Upper lobe of right lung (tissue), 1 donor: ENCODE measurements at places on chromosomes 2 and 18. TPM values are rescaled to one million over a fixed set of nuclear protein-coding genes. Genes with fewer than 3 reads are reported as not detected.

EVA1A gene
- 41.9 TPM for total RNA-seq

GRCh38 chr2:172445851-172446250, 18.5 kb downstream of the ITGA6 start:
- DNase-seq = no peak

DNA sequence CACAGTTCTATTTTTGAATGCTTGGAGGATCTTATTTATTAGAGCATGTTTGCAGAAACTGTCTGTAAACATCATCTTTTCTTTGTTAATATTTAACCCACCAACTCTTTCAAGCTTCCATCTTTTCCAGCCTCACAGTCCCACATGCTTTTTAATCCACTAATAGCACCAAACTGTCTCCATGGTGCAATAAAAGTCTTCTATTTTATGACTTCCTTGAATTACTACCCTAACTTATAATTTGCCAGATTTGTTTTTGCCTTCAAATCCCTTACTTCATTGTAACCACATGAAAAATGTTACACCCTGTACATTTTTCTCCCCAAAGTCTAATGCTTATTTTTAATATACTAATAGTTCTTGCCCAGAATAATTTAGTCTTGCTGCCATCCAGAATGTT, 792.6 kb downstream of the PLCL1 start:
- no peak for DNase-seq

DNA sequence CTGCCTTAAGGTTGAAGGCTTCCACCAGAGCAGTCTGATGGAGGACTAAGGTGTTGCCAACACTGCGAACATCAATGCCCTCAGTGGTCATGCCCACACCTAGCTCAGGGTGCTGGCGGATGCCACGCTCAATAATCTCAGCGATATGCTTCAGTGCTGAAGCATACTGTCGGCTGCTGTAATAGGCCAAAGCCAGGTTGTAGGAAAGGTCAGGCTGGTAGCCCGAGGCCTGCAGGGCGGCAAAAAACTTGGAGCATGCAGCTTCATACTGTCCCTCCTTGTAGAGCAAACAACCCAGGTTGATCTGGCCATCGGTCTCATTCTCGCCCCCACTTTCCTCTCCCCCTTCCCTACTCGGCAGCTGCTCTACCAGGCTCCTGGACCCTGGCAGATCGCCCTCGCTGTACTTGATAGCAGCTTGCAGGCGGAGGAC, 159.4 kb downstream of the AGPS start:
- DNase-seq = no peak

- no peak for DNase-seq
These were observed 136.1 kb downstream of the PARD3B start for GRCh38 chr2:204681412-204681811.

GRCh38 chr2:19538411-19538963, 180.1 kb upstream of the OSR1 start:
- no peak for DNase-seq

DNA sequence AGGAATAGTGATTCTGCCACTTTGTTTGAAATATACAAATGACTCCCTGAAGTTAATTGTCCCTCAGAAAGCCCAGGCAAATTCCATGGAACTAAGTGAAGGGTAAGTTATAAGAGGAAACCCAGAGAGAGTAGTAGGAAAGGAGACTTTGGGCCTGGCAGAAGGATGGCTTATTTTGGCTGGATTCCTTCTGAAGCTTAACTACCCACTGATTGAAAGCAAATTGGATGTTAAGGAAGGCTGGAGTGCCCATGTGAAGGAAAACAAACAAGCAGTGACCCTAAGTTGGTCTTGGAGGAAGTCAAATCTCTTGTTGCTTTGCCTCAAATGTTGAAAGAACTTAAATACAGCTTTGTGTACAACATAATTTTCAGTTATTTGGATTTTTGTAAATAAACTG, 1106.4 kb upstream of the ZEB2 start:
- no peak for DNase-seq

DNA sequence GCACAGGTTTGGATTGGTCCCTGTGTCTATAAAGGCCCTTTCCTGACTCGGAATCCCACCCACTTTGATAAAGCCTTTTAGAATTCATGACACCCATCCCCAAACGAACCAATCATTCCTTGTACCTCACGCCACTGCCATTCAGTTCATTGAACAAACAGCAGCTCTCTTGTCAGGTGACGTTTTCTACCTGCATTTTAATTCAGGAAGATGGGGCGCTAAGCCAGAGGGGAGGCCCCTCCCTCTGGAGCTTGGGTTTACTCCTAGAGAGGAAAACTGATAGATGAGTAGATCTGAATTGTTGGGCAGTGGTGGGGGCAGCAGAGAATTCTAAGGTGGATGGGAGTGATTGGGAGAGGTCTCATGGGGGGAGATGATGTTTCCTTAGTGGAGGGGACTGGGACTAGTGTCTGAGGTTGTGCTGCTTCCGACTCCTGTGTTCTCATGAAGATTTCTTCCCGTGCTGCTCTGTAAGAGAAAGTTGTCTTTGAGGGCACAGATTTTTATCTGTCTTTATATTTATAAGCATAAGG, 9.6 kb downstream of the RRM2 start:
- DNase-seq = no peak

DNA sequence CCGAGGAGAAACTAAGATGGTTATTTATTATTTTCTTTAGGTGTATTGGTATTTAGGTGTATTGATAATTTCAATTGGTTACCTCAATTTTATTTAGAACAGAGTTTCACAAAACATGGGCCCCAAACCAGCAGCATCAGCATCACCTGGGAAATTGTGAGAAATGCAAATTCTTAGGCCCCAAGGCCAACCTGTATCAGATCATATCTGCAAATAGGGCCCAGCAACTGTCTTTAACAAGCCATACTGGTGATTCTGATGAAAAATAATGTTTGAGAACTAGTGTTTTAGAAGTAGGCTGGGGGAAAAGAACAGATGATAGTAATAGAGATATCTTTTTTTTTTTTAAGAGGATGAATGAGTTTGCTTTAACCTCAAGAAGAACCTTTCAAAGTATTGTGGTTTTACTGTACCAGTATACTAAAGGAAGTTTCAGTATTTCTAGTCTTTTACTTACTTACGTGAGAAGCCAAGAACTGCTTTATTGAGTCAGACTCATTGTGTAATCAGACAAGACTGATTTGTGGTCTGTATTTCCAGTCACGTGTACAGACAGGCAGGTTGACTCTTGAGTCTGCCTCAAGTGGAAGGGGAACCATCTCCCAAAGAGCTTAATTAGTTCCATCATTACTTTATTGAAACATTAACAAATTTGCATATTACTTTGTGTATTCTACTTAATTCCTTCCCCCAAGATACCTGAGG, 60.4 kb upstream of the GAREM1 start:
- DNase-seq = no peak

DNA sequence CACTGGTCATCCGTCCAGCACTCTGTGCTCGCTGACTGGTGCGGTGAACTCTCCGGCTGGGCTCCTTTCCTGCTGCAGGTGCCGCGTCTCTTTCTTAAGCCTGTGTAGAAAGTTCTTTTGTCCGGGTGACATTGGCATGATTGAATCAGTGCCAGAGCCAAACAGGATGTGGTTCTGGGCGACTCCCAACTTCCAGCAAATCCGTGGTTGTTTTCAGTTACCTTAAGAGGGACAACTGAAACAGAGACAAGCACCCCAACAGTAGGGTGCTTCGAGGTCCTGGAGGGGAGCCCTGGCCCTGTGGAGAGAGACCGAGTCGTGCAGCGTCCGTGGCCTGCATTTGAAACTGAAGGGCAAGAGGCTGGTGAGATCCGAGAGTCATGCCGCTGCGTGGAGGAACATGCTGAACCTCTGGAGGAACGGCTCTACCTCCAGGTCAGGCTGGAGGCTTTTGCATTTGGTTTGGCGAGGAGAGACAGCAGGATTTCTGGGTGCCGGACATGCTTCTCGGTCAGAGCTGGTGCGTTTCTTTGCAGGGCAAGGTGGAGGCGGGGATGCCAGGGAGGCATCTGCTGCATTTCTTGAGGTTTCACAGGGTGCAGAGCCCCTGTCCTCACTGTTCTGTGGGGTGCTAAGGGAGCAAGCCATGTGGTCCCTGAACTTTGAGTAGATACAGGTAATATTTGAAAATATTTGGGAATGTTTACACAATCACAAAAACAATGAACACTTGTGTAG, 26.8 kb downstream of the SH3BP4 start:
- no peak for DNase-seq

DNA sequence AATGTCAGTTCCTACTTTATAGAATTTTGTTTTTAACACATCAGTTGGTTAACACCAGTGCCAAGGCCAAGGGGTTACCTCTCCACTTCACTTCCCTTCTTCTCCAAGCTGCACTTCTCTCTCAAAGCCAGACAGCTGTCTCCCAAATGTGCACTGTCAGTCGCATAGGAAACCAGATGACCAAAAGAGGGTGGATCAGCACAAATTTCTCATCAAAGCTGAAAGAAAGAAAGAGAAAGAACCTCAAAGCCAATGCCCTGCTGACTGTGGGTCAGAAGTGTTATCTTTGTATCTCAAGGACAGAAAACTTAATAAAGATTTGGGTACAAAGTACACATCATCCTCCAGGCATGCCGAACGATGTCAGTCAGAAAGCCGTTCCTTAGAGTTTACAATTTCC, 32.2 kb downstream of the SPATS2L start:
- DNase-seq = no peak

GRCh38 chr2:100812116-100812515, 7.8 kb upstream of the NPAS2 start:
- no peak for DNase-seq
